ENCODE measurements at places on chromosomes 4 and X.

DNA sequence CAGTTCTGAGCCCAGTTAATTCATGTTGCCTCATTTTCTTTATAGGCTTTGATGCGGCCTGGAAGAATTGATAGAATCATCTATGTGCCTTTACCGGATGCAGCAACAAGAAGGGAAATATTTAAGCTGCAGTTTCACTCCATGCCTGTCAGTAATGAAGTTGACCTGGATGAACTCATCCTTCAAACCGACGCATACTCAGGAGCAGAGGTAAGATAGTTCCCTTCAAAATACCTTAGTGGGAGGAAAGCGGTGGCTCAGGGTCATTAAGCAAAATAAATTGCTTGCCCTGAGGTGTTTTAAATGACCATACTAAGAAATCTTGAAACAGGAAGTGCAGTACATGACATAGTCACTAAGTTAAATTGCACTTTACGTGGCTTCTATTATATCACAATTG is 140.6 kb upstream of the SPRY1 start:
- DNase-seq, result no peak

DNA sequence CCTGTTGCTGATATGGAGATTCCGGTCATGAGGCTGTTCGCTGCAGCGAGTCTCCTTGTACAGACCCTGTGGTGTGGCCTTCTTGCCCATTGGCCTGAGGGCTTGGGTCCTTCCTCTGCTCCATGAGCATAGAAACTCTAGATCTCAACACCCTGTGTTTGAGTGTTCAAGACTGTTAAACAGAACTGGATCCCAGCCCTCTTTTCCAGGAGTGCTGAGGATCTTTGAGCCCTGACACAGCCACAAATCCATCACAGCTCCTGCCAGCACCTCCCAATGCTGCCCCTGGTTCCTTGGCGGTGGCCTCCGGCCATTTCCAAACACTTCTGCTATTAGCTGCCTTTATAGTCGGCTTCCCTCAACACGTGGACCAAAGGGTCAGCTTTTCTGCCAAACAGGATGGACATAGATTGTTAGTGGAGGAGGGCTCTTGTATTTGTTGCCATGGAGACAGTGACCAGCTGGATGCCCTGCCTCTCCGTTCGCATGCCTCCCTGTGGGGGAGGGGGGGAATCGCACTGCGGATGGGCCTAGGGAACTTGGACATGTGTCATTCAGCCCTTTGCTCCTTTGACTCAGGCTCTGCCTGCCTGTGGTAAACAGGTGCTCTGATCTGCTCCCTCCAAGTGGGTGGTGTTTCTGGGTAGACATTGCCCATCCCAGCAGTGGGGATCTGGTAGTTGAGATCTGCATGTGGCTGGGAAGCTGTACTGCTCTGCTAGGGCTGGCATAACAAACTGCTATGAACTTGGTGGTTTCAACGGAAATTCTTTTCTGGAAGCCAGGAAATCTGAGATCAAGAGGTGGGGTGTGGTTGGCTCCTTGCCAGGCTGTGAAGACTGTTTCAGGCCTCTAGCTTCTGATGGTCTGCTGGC is 6.9 kb upstream of the WDR1 start:
- DNase-seq, result no peak

GRCh38 chr4:128913228-128913627 is 103.7 kb downstream of the JADE1 start:
- no peak for DNase-seq

GRCh38 chrX:17861489-17862011 is 452 bp upstream of the RAI2 start:
- DNase-seq, result no peak

DNA sequence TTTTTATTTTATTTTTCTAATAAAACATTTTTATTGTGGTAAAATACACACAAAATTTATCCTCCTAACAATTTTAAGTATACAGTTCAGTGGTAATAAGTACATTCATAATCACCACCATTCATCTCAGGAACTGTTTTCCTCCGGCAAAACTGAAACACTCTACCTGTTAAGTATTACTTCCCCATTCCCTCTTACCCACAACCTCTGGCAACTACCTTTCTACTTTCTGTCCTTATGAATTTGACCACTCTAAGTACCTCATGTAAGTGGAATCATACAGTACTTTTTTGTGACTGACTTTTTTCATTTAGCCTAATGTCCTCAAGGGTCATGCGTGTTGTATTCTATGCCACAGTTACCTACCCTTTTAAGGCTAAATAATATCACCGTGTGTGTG is 21.1 kb upstream of the HSFX4 start:
- DNase-seq, result no peak

DNA sequence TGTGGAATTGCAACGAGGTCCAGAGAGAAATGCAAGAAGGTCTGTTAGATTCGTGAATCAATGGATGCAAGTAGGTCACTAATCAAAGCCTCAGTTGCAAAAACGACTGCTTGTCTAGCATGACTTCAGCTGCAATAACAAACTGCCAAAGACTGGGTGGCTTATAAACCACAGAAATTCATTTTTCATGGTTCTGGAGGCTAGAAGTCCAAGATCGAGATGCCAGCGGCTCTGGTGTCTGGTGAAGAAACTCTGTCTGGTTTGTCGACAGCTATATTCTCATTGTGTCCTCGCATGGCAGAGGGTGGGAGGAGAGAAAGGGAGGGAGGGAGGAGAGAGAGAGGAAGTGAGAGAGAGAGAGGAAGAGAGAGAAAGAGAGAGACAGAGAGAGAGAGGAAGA is 114.7 kb downstream of the MXRA5 start:
- DNase-seq, result no peak

- DNase-seq, result no peak
These were observed 72.5 kb downstream of the EVC2 start for GRCh38 chr4:5635826-5636195.

DNA sequence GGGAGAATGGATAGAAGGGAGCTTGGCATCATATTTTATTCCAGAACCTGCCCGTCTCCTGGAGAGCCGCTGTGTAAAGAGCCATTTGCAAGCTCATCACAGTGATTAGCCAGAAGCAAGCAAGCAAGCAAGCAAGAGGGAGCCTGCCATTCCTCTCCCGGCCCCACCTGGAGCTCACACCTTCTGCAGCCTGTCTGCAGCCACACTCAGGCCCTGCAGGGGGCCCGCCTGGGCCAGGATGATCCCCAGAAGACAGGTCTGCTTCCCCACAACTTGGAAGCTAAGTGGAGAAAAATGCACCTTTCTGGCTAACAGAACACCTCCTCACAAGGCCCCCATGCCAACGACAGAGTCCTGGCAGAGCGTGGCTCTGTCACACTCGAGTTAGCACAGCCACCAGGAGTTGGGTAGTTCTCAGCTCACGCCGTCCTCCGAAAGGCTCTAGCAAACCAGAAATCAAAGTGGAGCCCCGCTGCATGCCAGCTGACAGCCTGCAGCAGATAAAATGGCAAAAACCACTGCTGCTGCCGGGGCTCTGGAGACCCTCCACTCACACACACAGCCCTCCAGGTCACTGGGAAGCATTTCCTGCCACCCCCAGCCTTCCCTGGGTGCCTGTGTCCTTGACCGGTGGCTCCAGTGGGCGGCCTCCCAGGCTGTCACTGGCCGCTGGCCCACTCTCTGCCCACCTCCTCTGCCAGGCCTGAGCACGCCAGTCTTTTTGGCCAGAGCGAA is 54.9 kb downstream of the DCTD start:
- no peak for DNase-seq

GRCh38 chr4:146051728-146052391 is 113.2 kb upstream of the ZNF827 start:
- no peak for DNase-seq

DNA sequence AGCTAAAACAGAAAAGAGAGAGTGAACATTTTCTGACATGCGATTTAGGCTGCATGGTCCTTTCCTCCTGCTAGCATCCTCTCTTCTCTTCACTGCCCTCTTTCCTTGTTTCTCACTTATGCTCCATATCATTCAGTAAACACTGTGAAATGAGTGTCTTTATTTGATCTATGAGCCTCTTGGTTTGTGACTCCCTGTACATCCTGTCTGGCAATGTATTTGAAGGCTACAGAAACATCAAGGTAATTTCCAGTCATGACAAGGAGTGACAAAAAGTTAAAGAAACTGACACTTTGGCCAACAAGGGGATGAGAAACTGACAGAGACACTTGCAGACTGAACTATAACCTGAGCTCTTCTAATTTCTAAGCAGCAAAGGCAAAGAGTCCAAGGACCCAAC is 8.7 kb downstream of the FTHL17 start:
- no peak for DNase-seq

GRCh38 chrX:103404231-103405008 is 28.1 kb downstream of the BEX3 start:
- DNase-seq, result peak; percentile 8

- no peak for DNase-seq
These were observed 26.2 kb downstream of the ZNF827 start for GRCh38 chr4:145912376-145912775.

- DNase-seq, result peak; percentile 77
These were observed 219.8 kb downstream of the OR13H1 start for GRCh38 chrX:131763674-131764073.

GRCh38 chrX:17361620-17362019 is 13.4 kb upstream of the NHS start:
- DNase-seq, result no peak

DNA sequence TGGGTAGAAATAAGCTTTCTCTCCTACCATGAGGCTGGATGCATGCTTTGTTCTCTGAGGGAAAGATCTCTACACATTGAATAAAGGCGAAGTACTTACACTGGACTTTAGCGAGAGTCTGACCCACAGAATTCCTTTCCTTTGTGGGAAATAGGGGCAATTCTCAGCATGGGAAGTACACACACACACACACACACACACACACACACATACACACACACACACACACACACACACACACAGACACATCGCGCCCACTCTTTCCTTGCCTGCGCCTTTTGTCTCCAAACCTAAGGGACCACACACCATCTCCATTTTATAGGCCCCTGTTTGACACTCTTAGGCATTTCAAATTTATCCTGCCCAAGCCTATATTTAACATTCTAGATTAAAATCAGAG is 83.8 kb downstream of the LUZP4 start:
- no peak for DNase-seq

GRCh38 chr4:3221184-3221494 is 27.8 kb upstream of the MSANTD1 start:
- DNase-seq, result no peak

DNA sequence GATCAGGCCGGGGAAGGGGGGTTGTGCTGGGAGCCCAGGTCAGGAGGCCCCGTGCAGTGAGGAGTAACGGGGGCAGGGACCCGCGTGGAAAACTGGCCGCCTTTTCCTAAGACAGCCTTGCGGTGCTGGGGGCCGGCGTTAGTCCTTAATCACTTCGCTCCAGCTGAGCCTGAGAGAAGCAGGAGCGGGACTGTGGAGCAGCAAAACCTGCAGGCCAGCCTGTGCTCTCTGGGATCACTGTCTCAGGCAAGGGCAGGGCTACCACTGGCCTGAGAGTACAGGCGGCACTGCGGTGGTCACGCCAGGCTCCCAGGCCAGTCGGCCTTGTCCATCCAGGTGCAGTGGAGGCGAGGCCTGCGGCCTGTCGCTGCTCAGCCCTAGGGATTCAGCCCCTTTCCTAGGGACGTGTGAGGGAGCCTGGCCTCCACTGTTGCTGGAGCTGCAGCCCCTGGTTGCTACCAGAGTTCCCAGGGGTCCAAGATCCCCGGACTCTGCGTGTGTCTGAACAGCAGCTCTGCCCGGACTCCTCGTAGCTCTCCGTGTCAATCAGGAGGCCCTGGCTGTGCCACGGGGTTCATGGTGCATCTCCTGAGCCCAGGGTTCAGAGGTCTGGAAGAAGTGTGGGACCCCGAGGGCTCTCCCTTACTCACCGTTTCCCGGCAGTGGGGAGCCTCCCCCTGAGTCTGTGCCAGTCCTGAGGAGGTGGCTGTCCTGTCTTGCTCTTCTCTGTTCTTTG is 2141.7 kb upstream of the TENM3 start:
- no peak for DNase-seq

GRCh38 chrX:29530501-29530900 is 684.9 kb upstream of the MAGEB2 start:
- DNase-seq, result no peak

DNA sequence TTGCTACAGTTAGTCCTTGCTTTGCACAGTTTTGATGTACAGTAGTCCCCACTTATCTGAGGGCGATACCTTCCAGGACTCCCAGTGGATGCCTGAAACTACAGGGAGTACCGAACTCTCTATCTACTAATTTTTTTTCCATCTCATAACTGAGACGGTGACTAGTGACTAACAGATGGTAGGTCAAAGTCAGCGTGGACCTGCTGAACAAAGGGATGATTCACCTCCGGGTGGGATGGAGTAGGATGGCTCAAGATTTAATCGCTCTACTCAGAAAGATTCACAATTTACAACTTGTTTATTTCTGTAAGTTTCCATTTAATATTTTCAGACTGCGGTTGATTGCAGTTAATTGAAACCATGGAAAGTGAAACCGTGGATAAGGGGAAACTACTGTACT is 655.8 kb downstream of the ZNF674 start:
- DNase-seq, result no peak

DNA sequence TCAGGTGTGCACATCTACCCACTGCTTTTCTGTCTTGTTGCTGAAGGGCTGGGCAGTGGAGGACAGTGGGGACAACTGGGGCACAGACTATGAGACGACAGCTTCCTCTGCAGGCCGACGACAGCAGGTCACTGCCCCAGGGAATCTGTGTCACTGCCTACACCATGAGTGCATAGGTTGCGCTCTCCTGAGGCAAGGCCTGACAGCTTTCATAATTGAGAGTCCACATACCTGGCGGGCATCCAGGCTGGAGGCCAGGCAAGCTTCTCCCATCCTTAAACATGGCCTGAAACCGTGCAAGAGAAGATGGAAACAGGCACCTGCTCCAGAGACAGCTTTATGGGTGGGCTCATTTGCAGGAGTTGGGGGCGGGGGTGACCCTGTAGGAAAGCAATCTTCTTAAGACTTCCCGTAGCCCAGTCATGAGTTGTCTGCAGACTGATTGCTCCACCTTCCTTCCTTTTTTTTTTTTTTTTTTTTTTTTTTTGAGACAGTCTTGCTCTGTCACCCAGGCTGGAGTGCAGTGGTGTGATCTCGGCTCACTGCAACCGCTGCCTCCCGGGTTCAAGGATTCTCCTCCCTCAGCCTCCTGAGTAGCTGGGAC is 2.9 kb downstream of the ANOS1 start:
- DNase-seq, result no peak

DNA sequence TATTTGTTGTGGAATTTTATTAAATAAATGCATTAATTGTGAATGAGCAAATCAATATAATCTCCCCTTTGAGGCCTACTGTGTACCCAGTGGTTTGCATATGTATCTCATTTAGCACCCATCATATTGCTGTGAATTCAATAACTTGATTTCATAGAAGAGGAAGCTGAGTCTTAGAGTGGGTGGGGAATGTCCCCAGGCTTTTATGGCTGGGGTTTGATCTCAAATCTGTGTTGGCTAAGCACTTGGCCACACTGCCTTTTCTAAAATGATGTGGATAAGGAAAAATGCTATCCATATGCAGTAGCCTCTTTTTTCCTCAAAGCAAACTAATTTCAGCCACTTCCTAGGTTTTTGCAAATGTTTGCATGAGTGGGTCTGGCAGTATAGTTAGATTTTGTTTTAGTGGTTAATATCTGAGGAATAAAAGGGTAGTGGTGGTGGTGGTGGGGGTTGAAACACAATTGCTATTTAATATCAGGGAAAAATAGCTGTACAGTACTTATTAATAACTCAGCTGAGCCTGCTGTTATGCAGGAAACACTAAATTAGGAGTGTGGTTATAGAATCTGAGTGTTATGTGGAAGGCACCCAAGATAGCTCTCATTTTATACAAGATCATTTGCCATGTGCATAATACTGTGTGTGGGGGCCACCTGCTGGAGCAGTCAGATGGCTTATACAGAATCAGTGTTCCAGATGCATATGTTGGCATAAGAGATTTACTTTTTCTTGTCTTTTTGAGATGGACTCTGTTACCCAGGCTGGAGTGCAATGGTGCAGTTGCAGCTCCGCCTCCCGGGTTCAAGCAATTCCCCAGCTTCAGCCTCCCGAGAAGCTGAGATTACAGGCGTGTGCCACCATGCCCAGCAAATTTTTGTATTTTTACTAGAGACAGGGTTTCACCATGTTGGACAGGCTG is 108.0 kb downstream of the TMEM131L start:
- no peak for DNase-seq
